Frontal cortex (tissue), 4 donors: ENCODE measurements at places on chromosomes 13 and 19. TPM values are rescaled to one million over a fixed set of nuclear protein-coding genes. Genes with fewer than 3 reads are reported as not detected.

DNA sequence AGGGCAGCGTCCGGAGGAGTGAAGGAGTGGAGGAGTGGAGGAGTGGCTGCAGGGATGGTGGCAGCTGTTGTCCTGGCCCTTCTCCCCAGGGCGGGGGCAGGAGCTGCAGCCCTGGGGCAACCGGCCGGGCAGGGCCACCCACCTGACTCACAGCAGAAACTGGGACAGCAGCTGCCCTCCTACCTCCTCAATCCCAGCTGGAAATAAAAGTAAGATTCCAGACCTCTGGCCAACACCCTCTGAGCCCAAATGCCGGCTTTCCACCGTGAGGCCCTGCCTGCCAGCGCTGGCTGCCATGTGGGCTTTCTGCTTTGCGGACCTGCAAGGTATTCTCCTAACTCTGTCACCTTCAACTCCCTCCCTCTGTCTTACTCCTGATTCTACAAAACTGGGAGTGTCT lies 3.3 kb upstream of the CLPP start:
- DNase-seq, result no peak

- no peak for DNase-seq
These were observed 16.1 kb downstream of the CUL4A start for GRCh38 chr13:113225515-113225914.

DNA sequence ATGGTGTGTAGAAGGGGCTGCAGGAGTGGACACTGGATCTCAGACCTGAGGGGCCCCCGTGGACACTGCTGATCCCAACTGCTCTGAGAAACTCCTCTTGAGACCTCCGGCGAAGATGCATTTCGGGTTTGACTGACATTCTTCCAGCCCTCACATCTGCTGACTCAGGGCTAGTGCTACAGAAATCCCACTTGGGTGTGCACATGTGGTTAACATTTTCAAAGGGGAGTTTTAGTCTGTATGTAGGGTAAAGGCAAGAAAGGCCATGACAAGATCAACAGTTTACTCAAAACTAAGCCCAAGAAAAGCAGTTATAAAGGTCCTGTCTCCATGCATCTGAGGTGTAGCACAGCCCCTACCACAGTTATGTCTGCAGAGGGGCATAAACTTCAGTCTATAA lies 31.2 kb downstream of the DLEU7 start:
- no peak for DNase-seq

- no peak for DNase-seq
These were observed 35.1 kb downstream of the TMEM161A start for GRCh38 chr19:19103167-19103566.

Gene HCST
- total RNA-seq, result 0.41 TPM
